ENCODE measurements at places on chromosomes 7 and 10.

GRCh38 chr7:133484086-133484485, 231.2 kb downstream of the EXOC4 start:
- DNase-seq = no peak

- DNase-seq = no peak
These were observed 66.5 kb downstream of the SCRN1 start for GRCh38 chr7:29922921-29923700.

DNA sequence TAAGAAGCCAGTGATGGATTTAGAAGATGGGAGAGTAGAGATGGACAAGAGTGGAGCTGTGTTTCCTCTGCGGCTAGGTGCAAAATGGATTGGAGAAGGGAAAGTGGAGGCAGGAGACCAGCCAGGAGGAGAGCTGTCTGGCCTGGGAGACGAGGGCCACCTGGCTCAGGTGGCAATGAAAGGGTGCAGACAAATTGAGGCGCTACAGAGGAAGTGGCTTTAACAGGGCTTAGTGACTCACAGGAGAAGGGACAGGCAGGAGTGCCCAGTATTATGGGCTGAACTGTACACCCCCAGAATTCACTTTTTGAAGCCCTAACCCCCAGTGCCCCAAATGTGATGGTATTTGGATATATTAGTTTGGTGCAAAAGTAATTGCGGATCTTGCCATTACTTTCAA, 65.6 kb upstream of the DUSP5 start:
- no peak for DNase-seq

DNA sequence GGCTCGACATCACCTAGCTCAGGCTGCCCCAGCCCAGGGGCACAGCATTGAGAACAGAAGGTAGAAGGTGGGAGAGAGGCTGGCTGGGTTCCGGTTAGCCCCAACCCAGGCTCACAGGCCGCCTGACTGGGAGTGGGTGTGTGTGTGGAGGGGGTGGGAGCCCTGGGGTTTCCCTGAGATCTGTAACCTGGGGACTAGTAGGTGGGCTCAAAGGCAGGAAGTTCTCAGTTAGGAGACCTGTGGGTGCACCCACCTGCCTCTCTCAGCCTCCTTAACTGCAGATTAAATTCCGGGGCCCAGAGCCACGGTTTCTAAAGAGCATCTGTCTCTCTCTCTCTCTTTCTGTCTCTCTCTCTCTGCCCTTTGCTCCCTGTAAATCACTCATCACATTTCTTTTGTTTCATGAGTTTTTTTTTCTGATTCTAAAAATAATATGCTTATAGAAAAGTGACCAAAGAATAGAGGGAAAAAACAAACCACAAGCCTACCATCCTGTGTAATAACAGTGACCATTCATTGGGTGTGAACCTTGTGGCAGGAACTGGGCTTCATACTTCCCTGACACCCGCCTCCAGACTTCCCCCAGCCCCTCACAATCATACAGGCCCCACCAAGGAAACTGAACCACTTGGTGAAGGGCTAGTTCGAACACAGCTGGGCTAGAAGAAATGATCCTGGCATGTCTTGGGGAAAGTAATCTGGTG, 83.4 kb upstream of the SMNDC1 start:
- DNase-seq = no peak

DNA sequence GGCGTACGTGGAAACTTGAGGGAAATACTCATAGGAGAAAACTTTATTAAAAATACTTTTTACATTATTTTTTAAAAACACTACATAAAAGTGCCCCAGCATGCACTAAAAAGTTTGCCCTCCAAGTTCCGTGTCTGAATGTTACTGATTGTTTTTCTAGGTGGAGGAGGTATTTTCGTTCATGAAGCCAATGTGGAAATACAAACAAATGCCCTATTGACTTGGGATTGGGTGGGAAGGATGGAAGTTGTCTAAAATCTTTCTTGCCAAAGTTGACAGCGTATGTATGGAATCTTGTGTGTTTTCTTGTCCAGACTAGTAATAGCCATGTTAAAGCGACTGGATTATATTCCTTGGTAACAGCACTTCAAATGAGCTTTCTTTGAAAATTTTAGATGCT, 1.2 kb downstream of the PROSER2 start:
- DNase-seq = no peak

DNA sequence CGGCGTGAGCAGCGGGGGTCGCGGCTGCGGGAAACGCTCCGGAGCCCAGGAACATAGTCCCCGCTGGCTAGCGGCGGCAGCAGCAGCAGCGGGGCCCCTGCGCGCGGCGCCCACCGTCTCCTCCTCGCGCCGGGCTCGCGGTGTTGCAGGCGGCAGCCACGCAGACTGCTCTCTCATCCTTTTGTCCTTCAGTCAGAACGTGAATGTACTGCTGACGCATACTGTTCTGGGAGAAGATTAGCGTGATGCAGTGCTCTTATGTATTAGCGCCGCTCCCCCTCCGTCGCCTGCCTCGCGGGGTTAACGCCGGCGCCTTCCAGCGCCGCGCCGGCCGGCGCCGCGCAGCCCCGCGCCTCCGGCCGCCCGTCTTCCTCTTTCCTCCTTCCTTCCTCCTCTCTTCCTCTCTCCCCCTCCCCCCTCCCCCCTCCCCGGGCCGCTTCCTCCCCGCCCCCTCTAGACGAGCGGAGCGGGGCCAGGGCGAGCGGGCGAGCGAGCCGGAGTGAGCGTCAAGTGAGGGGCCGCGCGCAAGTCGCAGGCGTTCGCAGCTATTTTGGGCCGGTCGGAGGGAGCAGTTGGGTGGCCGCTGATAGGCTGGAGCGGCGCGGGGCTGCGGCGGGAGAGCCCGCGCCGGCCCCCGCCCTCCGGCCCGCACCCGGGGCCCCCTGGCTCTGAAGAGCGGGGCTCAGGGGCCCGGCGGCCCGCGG, 816 bp upstream of the LRRC4 start:
- DNase-seq = peak; percentile 76

GRCh38 chr10:131880016-131880590, 20.7 kb upstream of the PPP2R2D start:
- DNase-seq = no peak
